ENCODE measurements at places on chromosomes 13 and 19. TPM values are rescaled to one million over a fixed set of nuclear protein-coding genes. Genes with fewer than 3 reads are reported as not detected.

DNA sequence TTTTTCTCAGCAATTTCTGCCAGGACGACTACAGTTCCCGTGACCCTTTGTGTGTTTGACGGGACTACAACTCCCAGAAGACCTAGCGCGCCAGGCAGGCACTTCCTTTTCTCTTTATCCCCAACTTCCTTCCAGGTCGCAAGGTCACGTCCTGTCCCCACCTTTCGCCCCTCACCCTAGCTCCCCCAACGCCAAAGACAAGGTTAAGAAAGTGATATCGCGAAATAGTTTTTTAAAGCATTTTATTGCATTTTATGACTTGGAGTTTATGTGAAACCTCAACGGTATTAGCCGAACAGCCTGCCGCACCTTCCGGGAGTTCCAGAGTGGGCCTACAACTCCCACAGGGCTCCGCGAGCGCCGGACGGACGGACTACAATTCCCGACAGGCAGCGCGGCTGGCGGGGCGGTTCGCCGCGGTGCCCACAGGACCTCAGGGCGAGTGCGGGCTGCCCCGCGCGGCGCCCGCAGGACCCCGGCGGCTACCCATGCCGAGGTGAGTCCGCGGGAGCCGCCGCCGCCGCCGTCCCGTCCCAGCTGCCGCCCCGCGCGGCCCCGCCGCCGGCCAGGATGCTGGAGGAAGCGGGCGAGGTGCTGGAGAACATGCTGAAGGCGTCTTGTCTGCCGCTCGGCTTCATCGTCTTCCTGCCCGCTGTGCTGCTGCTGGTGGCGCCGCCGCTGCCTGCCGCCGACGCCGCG lies at the start of gene NCLN:
NCLN (plus strand) TSS at position 470 of the 699 bp plus-strand sequence; CDS start at position 571, 101 bp downstream.
- H3K27me3 ChIP-seq: no peaks in the 10 kb centered on the region
- DNase-seq: peak; percentile 96
- H3K4me1 ChIP-seq: peaks cover 41% of the 10 kb centered on the region
- H3K36me3 ChIP-seq: no peaks in the 10 kb centered on the region
- H3K4me3 ChIP-seq: peak within 1 kb of the TSS; percentile 77

GRCh38 chr13:78844106-78844505 lies 185.2 kb upstream of the OBI1 start:
- no peaks in the 10 kb centered on the region for H3K4me1 ChIP-seq
- no peaks in the 10 kb centered on the region for H3K27me3 ChIP-seq
- no peaks in the 10 kb centered on the region for H3K36me3 ChIP-seq

DNA sequence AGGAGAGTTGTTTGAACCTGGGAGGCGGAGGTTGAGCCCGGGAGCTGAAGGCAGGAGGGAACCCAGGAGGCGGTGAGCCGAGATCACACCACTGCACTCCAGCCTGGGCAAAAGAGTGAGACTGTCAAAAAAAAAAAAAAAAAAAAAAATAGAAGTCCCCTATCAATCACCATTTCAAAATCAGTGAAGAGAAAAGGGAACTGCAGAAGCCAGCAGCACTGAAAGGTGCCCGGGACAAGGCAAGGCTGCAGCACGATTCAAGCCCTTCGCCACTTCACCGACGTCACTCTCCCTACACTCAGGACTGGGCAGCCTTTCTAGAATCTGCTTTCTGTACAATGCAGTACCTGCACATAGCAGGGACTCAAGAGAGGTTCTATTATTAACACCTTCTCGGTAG lies 21.9 kb upstream of the USP12 start:
- H3K36me3 ChIP-seq: no peaks in the 10 kb centered on the region
- H3K27ac ChIP-seq: no peak overlapping the region
- no peaks in the 10 kb centered on the region for H3K4me1 ChIP-seq
- peaks cover 6% of the 10 kb centered on the region for H3K27me3 ChIP-seq
- H3K4me3 ChIP-seq: no peak overlapping the region

DNA sequence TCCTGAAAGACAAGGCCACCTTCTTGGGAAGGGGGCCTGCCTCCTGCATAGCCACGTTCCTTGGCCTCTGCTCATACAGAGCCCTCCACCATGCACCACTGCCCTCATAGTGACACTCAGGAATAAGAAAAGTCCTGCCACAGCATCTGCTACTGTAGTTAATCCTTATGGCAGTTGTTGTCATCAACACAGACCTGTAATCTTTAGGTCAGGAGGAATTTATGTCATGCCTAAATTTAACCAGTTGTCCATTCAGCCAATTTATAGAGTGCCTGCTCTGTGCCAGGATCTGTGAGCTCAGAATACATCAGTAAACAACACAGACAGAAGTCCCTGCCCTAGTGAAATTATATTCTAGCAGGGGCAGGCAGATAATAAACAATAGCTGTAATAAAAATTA lies 44.4 kb downstream of the FAM124A start:
- no peaks in the 10 kb centered on the region for H3K4me1 ChIP-seq
- no peak overlapping the region for H3K27ac ChIP-seq
- no peaks in the 10 kb centered on the region for H3K27me3 ChIP-seq
- H3K4me3 ChIP-seq: no peak overlapping the region

- no peaks in the 10 kb centered on the region for H3K36me3 ChIP-seq
- H3K27ac ChIP-seq: no peak overlapping the region
- H3K27me3 ChIP-seq: no peaks in the 10 kb centered on the region
- no peak for DNase-seq
These were observed 625.7 kb upstream of the PCDH9 start for GRCh38 chr13:67855741-67856238.

GRCh38 chr13:32023698-32024097 lies 7.9 kb upstream of the FRY start:
- no peak overlapping the region for H3K27ac ChIP-seq
- H3K27me3 ChIP-seq: no peaks in the 10 kb centered on the region
- H3K36me3 ChIP-seq: no peaks in the 10 kb centered on the region
- no peak overlapping the region for H3K4me3 ChIP-seq
- DNase-seq: no peak
- H3K4me1 ChIP-seq: no peaks in the 10 kb centered on the region

DNA sequence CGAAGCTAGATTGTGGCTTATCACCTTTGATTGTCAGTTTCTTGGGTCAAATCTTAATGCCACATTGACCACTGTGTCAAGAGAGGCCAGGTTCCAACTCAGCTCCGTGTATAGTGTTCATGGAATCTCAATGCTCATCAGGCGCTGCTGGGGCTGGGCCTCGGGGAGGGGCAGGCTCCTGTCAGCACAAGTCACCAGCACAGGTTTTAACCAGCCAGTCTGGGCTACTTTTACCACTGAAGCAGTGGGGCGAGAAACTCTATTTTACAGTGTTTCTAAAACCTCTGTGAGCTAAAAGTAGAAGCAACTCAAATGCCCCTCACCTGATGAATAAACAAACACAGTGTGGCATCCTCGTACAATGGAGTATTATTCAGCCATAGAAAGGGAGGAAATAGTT lies 118.7 kb upstream of the GJB6 start:
- H3K4me1 ChIP-seq: no peaks in the 10 kb centered on the region
- H3K27me3 ChIP-seq: no peaks in the 10 kb centered on the region
- DNase-seq: no peak
- H3K36me3 ChIP-seq: no peaks in the 10 kb centered on the region
- H3K4me3 ChIP-seq: no peak overlapping the region

- no peaks in the 10 kb centered on the region for H3K36me3 ChIP-seq
- H3K4me3 ChIP-seq: no peak overlapping the region
- no peak for DNase-seq
- no peaks in the 10 kb centered on the region for H3K4me1 ChIP-seq
- H3K27ac ChIP-seq: no peak overlapping the region
These were observed 94.2 kb downstream of the FRY start for GRCh38 chr13:32125751-32126150.

DNA sequence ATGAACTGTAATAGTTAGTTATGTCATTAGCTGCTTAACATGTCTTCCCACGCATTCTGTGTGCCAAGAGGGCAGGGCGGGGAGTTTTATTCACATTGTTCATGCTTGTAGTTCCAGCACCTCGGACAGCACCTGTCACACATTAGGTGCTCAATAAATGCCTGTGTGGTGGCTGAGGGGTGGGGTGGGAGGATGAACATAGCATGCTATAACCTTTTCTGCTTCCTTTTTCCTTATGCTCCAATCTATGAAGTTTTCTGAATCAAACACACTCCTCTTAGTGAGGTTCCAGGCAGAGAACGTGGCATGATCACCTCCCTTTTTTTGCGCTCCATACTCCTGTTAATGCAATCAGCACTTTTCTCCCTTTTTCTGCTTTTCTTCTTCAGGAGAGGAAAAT lies 15.8 kb upstream of the PTPRS start:
- H3K27ac ChIP-seq: no peak overlapping the region
- no peak for DNase-seq
- peaks cover 16% of the 10 kb centered on the region for H3K27me3 ChIP-seq
- H3K36me3 ChIP-seq: no peaks in the 10 kb centered on the region

GRCh38 chr19:29626386-29626785 lies 20.3 kb downstream of the POP4 start:
- H3K4me3 ChIP-seq: no peak overlapping the region
- H3K36me3 ChIP-seq: no peaks in the 10 kb centered on the region
- no peak overlapping the region for H3K27ac ChIP-seq
- no peaks in the 10 kb centered on the region for H3K27me3 ChIP-seq
- H3K4me1 ChIP-seq: no peaks in the 10 kb centered on the region
- no peak for DNase-seq

DNA sequence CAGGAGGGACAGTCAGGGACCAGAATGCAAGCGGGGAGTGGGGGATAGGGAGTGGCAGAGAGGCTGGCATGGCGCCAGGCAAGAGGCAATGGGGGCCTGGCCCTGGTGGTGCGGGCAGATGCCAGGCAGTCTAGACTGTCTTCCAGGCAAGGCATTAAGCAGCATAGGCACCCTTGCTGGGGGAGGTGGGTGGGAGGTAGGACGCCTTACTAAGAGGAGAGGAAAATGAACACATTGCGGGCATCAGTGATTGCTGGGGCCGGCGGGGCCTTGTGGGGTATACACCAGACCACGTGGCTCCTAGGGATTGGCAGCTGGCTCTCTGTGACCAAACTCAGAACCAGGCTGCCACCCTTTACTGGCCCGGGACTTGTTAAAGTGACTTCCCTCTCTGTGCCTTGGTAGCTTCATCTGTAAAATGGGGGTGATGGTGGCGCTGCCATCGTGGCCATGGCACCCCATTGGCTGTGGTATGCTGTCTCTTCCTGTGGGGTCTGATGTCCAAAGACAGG lies 46.0 kb downstream of the DNM2 start:
- H3K4me1 ChIP-seq: peaks cover 97% of the 10 kb centered on the region
- peak overlapping the region; percentile 83 for H3K27ac ChIP-seq
- no peak for DNase-seq
- no peaks in the 10 kb centered on the region for H3K27me3 ChIP-seq
- no peak overlapping the region for H3K4me3 ChIP-seq

DNA sequence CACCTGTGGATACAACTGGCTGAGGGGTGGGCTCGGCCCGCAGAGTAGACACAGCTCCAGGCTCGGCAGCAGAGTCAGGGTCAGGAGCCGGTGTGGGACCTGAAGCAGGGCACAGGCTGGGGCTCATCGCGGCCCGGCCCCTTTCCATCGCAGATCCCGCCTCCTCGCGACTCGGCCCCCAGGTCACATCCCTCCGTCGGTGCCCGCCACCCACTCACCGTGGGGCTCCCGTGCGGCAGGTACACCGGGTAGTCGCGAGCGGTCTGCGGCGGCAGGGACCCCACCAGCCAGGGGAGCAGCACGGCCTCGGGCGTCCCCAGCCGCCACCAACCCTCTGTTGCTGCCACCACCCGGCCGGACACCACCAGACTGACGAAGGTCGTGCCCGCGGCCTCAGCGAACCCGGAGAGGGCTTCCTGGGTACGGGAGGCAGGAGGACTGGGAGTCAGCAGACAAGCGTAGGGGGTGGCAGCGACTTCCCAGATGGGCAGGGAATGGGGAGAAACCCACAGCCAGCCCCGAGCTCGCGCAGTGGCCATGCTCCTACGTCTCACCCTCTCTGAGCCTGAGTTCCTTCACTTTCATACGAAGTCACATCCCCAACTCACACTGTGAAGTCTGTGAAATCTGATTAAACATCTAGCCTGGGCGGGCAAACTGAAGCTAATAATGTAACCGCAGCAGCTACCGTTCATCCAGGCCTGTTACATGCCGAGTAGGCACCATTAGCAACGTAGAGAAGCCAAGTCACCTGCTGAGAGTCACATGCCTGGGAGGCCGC lies 3.7 kb downstream of the FUZ start:
- H3K27ac ChIP-seq: peak overlapping the region; percentile 72
- H3K36me3 ChIP-seq: no peaks in the 10 kb centered on the region
- peak overlapping the region; percentile 38 for H3K4me3 ChIP-seq

DNA sequence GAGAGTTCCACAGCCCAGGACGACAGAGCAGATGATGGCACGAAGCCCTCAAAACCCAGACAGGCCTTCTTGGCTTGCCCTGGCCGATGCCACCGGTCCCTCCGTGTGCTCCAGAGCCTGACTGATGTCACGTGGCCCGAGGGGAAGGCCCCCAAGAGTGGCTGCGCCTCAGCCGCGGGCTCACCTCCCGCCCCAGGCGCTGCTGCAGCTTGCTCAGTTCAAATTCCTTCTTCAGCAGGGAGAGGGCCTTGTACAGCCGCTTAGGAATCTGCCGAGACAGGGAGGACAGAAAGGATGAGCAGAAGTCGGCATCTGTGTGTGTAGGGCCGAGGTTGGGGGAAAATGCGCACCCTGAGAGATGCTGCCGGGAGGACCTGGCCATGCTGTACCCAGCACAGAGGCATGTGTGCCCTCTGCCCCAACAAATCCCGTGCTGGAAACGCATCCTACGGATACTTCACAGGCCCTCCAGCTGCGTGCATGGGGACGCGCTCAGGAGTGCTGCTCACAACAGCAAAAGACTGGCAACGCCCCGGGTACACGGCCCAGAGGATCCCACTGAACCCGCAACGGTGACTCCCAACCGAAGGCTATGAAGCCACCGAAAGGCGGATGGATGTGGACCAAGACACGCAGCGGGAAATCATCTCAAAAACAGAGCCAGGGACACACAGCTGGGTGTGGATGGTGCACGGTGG lies 12.9 kb downstream of the LONP1 start:
- H3K36me3 ChIP-seq: no peaks in the 10 kb centered on the region
- no peak for DNase-seq
- no peak overlapping the region for H3K4me3 ChIP-seq

- no peaks in the 10 kb centered on the region for H3K36me3 ChIP-seq
- DNase-seq: no peak
- H3K4me3 ChIP-seq: no peak overlapping the region
- H3K27ac ChIP-seq: no peak overlapping the region
These were observed 3.7 kb upstream of the BAX start for GRCh38 chr19:48950830-48951519.

GRCh38 chr13:53200498-53201453 lies 172.2 kb downstream of the OLFM4 start:
- no peaks in the 10 kb centered on the region for H3K36me3 ChIP-seq
- peak; percentile 28 for DNase-seq
- H3K27me3 ChIP-seq: peaks cover 30% of the 10 kb centered on the region
- no peaks in the 10 kb centered on the region for H3K4me1 ChIP-seq

The FFAR1 gene
- total RNA-seq: not detected

The TSHZ3 gene
- 6.4 TPM for total RNA-seq

The BEST2 gene
- 325 TPM for total RNA-seq

The IFNL1 gene
- total RNA-seq: not detected

The NAPSA gene
- 3.3 TPM for total RNA-seq

The MEIS3 gene
- not detected for total RNA-seq

The THSD8 gene
- 1.6 TPM for total RNA-seq

The ZNF83 gene
- total RNA-seq: 13.3 TPM

The RBM42 gene
- total RNA-seq: 59.5 TPM

The KCNJ14 gene
- not detected for total RNA-seq

The WDR88 gene
- not detected for total RNA-seq

The ZNF121 gene
- total RNA-seq: 13.5 TPM

The ADGRE3 gene
- not detected for total RNA-seq
